ENCODE measurements at places on chromosomes 4 and X.

GRCh38 chrX:32893751-32894150 is 317.6 kb downstream of the DMD start:
- no peak for DNase-seq

DNA sequence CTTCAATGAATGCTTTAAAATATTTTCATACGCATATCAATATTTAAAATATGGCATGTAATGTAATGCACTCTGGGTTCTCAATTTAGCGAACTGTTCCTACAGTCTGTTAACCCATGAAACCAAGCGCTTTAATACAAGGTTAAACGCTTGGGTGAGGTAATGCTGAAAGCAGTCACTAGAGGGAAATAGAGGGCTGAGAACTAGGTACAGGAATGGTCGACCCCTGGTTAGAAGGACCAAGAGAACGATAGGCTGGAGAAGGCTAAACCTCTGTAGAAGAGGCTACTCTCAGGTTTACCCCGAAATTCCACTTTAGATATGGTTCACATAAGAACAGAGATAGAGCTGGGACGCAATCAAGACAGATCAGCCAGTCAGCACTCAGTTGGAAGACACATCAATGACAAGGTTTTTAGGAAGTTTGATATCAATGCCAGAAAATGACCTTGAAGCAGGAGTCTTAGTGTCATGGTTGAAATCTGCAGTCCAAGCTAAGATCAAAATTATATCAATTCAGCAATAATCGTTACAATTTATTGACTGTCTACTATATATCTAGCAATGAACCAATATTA is 26.9 kb downstream of the ARSJ start:
- no peak for DNase-seq

DNA sequence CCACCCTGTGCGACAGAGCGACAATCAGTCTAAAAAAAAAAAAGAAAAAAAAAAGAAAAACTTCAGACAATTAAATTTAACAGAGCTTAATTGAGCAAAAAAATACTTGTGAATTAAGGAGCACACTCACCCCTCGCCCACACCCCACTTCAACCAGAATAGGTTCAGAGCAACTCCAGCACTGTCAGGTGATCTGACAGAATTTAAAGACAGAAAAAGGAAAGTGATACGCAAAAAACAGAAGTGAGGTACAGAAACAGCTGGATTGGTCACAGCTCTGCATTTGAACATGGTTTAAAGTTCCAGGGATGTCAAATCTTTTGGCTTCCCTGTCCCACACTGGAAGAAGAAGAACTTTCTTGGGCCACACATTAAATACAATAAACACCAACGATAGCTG is 174.4 kb downstream of the PDGFC start:
- no peak for DNase-seq

- DNase-seq, result no peak
These were observed 378.6 kb upstream of the EPHA5 start for GRCh38 chr4:66048861-66049260.

DNA sequence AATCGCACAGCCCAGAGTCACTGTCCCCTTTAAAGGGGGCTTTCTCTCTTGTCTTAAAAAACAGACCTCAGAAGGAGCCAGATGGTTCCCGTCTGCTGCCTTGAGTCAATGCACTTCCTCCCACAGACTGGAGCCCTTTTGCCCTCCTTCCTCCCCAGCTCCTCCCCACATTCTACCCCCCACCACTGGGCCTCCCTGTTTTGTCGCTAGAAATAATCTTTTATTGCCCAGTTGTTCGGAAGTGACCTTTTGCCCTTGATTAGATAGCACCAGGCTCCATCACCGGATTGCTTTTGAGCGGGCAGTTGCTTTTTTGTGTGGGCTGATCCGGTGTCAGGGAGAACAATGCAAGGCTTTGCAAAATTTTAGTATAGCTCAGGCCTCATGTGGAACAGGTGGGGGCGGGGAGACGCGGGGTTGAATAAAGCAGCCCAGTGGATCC is 47.7 kb downstream of the SPRY1 start:
- no peak for DNase-seq

DNA sequence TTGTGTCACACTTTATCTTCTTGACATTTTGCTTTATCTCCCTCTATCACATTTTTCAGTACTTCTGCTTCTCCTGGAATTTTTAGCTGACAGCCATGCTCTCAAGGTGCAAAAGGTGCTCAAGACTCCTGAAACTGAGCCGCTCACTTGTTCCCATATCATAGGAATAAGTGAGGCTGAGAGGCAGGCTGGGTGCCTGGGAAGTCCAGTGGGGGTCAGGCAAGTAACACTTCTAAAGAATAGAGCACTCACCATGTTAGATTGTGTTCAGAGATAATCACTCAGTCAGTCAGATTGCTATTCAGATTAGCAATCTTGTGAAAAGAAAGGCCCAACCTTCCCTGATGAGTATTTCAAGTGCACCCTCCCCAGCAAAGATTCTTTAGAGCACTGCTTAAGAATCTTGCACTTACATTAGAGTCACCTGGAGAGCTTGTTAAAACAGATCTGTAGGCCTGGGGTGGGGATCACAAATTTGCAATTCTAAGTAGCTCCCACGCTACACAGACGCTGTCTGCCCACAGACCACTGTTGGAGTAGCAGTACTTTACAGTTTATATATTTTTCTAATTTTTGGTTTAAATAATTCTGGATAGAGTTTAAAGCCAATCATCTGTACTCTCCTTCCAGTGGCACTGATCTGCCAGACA is 23.1 kb upstream of the LRAT start:
- no peak for DNase-seq

DNA sequence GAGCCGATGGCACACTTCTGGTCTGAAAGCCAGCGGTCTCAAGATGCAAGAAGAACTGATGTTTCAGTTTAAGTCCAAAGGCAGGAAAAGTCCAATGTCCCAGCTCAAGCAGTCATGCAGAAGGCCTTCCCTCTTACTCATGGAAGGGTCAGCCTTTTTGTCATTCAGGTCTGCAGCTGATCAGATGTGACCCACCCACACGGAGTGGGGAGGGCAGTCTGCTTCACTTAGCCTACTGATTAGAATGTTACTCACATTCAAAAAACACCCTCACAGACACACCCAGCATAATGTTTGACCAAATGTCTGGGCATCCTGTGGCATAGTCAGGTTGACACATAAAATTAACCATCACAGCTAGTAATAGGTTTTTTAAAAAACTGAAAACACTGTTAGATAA is 6.6 kb downstream of the HCCS start:
- no peak for DNase-seq

DNA sequence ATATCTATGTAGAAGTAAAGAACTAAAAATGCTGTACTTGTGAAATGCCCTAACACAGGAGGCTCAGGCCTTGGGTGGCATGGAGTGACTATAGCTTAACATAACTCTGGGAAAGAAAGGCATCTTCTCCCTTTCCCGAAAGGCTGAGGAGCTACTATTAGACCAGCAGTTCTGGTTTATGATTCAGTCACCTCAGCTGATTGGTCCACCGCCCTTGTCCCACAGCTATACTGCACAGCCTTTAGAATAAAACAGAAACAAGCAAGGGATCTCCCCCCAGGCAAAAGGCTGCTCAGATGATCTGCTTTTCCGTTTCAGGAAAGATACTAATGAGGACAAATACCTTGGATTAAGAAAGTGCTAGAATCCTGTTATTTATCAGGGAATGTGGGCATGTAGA is 171.3 kb downstream of the SNCA start:
- no peak for DNase-seq

- DNase-seq, result no peak
These were observed 26.7 kb downstream of the C4orf54 start for GRCh38 chr4:99630857-99631360.

- no peak for DNase-seq
These were observed 90.3 kb downstream of the SLC4A4 start for GRCh38 chr4:71429106-71429505.

- DNase-seq, result no peak
These were observed 688 bp downstream of the GPR101 start for GRCh38 chrX:137032841-137033773.

- no peak for DNase-seq
These were observed 197.3 kb upstream of the FAT1 start for GRCh38 chr4:186920992-186921391.

- no peak for DNase-seq
These were observed 1.1 kb upstream of the TBC1D14 start for GRCh38 chr4:6908432-6909112.

GRCh38 chr4:101938836-101939235 is 148.3 kb downstream of the BANK1 start:
- no peak for DNase-seq

- no peak for DNase-seq
These were observed 87.8 kb downstream of the SPRY1 start for GRCh38 chr4:123484291-123484926.

- DNase-seq, result no peak
These were observed 282.1 kb upstream of the GIMD1 start for GRCh38 chr4:106650701-106651100.

GRCh38 chrX:68203646-68204045 is 229.6 kb downstream of the OPHN1 start:
- no peak for DNase-seq

DNA sequence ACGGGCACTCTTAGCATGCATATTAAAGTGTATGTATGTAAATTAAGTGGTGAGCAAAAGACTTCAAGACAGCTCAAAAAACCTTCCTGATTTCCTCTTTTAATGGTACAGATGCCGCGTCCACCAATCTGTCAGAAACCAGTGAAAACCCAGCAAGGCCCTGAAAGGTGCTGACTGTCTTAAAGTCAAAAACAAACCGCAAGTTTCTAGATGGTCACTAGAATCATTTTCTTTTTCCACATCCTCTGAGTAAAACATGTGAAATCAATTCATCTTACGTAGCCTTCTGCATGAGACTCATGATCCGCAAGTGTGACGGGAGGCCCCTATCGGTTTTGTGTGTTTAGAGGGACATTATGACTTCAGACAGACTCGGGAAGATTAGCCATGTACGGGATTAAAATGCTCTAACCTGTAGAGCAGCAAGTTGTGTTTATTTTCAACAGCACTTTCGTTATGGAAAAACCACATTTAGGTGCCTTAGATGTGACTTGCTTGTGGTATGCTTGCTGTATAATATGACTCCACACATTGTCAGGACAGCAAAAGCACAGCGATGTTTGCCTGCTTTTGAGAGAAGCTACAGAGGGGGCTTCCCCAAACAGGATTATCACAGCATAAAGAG is 88.2 kb upstream of the STS start:
- DNase-seq, result no peak

DNA sequence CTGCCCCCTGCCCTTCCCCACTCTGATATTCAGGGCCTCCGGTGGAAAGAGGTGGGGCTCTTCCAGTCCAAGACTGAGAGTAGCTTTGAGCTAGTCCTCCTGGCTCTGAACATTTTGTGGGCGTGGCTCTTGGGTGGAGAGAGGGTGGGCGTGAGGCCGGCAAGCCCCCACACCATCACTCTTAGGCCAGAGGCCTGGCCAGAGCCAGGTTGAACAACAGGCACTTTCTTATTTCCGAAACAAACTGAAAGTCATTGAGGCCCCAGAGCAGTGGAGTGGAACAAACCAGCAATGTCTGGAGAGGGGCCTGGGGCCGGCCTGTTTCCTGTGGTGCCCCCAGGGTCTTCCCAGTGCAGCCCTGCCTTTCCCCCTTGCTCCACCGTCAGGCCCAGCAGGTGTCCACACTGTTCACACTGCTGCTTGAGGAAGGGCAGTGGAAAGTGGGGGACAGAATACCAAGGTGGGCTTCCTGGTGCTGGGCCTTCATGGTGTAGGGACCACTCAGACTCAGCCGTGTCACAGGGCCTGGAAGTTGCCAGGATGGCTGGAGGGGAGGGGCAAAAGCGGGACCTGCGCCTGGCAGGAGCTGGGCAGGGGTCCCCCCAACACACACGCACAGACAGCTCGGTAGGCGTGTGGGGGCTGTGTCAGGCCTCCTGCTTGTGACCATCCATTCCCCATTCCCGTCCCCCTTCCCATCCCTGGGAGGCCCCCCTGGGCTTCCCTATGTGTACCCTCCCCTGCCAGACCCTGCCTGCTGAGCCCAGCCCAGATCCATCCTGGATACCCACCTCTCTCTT is 2.9 kb downstream of the ADRA2C start:
- no peak for DNase-seq
